ENCODE measurements at places on chromosomes 12 and 14.

- no peak for DNase-seq
Measured at GRCh38 chr12:126789963-126790362, 1477.0 kb upstream of the TMEM132C start.

GRCh38 chr12:103493199-103493598, 2.6 kb downstream of the C12orf42 start:
- DNase-seq: no peak

DNA sequence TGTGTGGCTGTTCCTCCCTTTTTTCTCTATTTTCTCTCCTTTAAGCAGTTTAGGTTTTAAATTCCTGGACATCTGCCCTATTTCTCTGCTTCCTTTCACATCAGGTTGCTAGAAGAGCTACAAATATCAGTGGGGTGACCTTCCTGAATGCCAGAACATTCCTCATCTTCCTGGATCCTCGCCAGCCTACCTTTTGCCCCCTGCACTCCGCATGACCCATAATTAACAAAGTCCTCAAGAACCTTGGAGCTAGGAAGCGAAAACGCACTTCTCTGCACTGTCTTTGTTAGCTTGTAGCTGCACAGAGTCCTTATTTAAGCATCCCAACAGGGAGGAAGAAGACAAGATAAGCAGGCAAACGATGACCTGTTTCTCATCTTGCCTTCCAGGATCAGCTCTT, 30.5 kb downstream of the VDR start:
- DNase-seq: no peak

DNA sequence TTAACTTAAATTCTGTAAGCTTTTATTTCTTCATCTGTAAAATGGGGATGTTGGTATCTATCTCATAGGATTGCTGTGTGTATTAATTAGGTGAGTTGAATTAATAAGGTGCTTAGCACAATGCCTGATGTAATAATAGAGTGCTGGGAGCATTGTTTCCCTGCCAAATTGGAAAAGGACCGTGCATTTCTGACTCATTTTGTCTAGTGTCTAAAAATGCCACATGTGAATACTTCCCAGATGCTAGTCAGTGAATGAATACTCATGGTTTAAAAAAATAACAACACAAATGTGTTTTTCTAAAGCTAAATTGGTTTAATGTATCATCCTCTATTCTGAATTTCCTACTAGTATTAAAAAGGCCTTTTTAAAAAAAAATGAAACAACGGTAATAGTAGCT, 45.4 kb upstream of the NEDD1 start:
- no peak for DNase-seq

- DNase-seq: no peak
Measured at GRCh38 chr14:59241121-59241520, 52.7 kb downstream of the DAAM1 start.

DNA sequence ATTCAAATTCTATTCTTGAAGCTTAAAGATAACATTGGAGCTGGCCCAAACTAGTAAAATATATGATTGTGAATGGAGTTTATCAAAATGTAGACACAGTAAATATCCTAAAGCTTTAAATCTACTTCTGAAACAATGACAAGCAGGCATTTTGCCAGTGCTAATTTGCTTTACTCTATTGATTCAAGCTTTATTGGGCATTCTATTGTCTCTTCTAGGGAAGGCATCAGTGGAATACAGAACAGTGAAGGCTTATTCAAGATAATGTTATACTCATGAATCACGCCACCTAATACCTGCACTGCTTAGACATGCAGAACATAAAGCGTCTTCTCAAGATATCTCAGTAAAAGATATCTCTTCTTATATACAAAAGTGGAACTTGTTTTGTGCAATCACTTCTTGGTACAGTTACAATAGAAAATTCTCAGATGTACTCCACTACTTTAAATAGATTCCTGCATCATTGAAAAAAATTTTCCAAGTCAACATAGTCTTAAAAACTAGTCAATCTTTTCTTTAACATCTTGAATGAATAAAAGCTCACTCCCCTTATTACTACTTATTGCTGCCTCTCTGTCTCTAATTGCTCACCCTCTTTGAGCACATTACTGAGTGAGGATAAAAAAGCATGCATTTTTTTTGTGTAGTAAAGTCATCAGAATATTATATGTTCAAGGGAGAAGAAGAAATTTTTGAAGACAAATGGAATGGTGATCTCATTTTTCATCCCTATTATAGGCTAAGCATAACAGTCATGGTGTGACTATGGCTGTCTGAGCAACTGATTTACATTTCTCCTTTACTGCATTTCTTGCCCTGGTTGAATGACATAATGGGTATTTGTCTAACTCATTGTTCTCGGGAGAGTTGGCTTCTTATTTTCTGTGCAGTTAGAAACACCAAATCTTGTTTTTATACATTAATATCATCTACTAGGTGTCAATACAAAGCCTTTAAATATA, 98.0 kb upstream of the E2F7 start:
- no peak for DNase-seq

All from omental fat pad (tissue), 4 donors.